CD4-positive, alpha-beta memory T cell (primary cell): ENCODE measurements at places on chromosomes 16 and 17. TPM values are rescaled to one million over a fixed set of nuclear protein-coding genes. Genes with fewer than 3 reads are reported as not detected.

Gene NLRC5
- total RNA-seq, result 457 TPM

Gene KRTAP9-4
- not detected for total RNA-seq

Gene NOL11
- 57.1 TPM for total RNA-seq

Gene KRT24
- not detected for total RNA-seq

Gene NPIPB9
- 3.0 TPM for total RNA-seq

Gene TOP3A
- 55.2 TPM for total RNA-seq

Gene KRT20
- total RNA-seq, result not detected

Gene GNAO1
- total RNA-seq, result 10.8 TPM

Gene HOXB1
- not detected for total RNA-seq

Gene BRIP1
- 1.5 TPM for total RNA-seq

Gene DNASE1L2
- 4.8 TPM for total RNA-seq

Gene TBC1D3C
- not detected for total RNA-seq

Gene FOXJ1
- total RNA-seq, result 0.19 TPM

Gene PRAC1
- not detected for total RNA-seq

Gene KRT36
- total RNA-seq, result not detected

Gene PRSS22
- total RNA-seq, result 0.39 TPM

Gene ABCA6
- 0.67 TPM for total RNA-seq

Gene TEKT1
- total RNA-seq, result not detected

Gene ELMO3
- 10.1 TPM for total RNA-seq

Gene PRDM7
- not detected for total RNA-seq
